ENCODE measurements at places on chromosomes 12 and 14. TPM values are rescaled to one million over a fixed set of nuclear protein-coding genes. Genes with fewer than 3 reads are reported as not detected.

The MCRS1 gene
- 21.6 TPM for total RNA-seq

The ACVRL1 gene
- 46.8 TPM for total RNA-seq

The TMPRSS12 gene
- not detected for total RNA-seq

The NR1H4 gene
- 0.39 TPM for total RNA-seq
